NCI-H2107 (cell line): ENCODE measurements at places on chromosomes 4 and X.
A peak's percentile ranks its signal among the peaks of the same experiment; 100 is the strongest.

DNA sequence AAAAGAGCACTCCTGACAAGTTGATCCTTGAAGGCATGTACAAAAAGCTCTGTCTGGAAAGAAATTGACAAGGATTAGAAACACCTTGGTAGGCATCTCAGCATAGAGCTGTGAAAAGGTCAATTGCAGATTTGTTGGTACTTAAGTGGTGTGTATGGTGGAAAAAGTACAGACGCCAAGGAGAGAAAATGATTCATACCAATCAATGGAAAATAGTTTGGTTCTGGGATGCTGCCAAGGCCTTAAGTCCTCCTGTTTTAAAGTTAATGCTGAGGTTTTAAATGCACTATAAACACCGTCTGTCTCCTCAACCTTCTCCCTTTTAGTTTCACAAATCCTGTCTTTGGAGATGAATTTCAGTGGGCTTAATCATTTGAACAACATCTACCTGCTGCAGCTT, 524.1 kb downstream of the IL15 start:
- no peak for DNase-seq

GRCh38 chr4:78749258-78749971, 26.7 kb upstream of the BMP2K start:
- DNase-seq = no peak

GRCh38 chrX:70052895-70053615, 3.3 kb upstream of the AWAT2 start:
- no peak for DNase-seq

- DNase-seq = no peak
Observed at GRCh38 chr4:75745721-75746199, 21.4 kb downstream of the USO1 start.

GRCh38 chrX:72346302-72346949, 40.7 kb upstream of the CITED1 start:
- DNase-seq = no peak

- no peak for DNase-seq
Observed at GRCh38 chr4:103050736-103051436, 25.7 kb downstream of the SLC9B2 start.

DNA sequence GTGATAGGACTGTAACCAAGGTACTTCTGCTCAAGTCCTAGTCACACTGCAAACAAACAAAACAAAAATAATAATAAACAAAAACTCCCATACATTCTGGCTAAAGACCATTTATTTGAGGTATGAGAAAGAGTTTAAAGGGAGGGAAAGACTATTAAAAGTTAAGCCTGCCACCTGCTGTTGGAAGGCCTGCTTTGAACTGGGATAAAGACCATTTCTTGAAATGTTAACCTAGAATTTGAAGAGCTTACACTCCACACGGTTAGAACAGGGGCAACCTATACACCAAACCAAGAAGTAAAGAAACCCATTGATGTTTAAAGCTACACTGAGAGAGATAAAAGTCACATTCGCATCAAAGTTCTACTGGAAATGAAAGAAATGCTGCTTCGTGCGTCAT, 548.7 kb upstream of the DIPK2B start:
- no peak for DNase-seq

DNA sequence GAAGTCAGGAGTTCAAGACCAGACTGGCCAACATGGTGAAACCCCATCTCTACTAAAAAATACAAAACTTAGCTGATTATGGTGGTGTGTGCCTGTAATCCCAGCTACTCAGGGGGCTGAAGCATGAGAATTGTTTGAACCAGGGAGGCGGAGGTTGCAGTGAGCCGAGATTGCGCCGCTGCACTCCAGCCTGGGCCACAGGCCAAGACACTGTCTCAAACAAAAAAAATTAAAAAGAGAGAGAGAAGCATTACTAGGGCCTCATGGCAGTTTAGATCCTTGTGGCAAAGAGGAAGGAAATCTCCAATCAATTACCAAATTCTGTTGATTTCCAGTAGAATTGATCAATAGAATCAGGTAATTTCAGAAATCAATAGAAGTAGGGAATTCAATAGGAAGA, 16.8 kb upstream of the SLC34A2 start:
- DNase-seq = no peak

GRCh38 chr4:185304944-185305690, 90.6 kb downstream of the LRP2BP start:
- DNase-seq = peak; percentile 38

GRCh38 chr4:69718396-69719271, 41.8 kb downstream of the SULT1B1 start:
- DNase-seq = no peak

GRCh38 chr4:6298852-6299251, 29.2 kb downstream of the WFS1 start:
- no peak for DNase-seq

DNA sequence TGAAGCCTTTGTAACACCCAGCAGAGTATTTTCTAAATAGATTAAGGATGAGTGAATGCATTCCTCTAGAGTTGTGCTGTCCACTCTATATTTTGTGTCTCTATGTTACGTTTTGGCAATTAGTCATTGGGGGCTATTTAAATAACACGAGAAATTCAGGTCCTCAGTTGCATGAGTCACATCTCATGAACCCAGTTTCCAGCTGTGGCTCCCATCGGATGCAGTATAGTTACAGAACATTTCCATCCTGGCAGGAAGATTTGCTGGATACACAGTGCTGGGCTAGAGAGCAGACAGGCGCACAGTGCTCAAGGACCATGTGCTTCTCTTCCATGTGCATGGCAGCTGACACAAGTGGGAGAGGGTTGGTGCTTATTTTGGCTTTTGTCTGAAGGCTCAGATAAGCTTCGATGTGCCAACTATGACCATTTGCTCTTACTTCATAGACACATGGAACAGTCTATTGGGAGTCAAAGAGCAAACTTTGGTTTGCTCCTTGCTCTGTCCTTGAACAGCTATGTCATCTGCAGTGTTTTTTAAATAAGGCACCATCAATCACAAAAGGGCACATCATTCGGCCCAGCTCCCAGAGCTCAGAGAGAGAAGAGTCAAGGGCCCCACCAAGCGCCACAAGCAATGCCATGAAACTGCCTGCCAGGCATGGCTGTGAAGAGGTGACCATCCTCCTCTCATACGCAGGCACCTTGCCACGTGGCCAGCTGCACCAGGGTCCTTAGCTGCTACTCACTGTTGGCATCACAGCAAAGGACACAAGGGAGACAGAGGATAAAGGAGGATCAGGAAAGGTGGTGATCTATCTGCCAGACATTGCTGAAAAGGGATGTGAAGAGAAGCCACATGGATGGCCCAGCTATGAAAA, 8.1 kb upstream of the STS start:
- DNase-seq = no peak

- no peak for DNase-seq
Observed at GRCh38 chr4:23970201-23970850, 80.5 kb upstream of the PPARGC1A start.

- DNase-seq = no peak
Observed at GRCh38 chr4:112266823-112267222, 18.9 kb downstream of the TIFA start.

DNA sequence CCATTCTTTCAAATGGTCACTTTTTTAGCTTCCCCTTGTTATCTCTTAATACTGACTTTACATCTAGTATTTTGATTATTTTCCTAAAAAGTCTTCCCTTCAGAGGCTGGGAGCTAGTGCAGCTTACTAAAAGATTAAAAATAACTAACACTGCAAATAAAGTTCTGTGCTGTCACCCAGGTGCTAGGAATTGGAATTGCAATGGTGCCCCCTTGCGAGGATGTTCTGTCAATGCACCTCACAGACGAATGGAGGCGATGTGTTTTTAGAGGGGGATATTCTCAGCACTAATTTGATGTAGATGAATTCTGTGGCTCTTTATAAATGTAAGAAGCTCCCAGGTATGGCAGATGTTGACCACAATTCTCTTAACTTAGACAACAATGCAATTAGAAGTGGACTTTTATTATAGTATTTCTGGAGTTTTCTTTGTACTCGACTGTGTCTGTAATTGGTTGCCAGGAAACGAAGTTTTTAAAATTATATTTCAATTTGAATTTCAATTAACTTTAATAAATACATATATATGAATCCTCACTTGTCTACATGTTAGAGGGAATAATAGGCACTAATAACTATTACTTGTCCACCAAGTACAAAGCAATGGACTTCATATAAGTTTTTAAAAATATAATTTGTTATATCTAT, 22.0 kb upstream of the SMIM31 start:
- no peak for DNase-seq
